Esophagus squamous epithelium (tissue), 5 donors: ENCODE measurements at places on chromosomes 3 and 15.
A peak's percentile ranks its signal among the peaks of the same experiment; 100 is the strongest.

DNA sequence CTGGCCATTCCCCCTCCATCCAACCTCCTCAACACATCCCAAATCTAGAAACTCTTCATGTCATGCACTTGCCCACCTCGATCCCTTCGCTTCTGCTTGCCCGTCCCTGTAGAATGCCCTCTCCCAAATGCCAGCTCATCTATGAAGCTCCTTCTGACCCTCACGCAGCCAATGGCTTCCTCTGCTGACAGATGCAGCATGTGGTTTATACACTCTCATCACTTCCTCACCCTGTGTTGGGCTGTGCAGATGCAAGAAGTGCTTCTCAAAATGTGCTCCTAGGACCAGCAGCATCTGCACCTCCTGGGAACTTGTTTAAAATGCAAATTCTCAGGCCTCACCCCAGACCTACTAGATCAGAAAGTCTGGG lies 51.7 kb downstream of the SEMA5B start:
- no peak overlapping the region for H3K4me3 ChIP-seq
- no peak overlapping the region for H3K27ac ChIP-seq
- no peaks in the 10 kb centered on the region for H3K27me3 ChIP-seq

DNA sequence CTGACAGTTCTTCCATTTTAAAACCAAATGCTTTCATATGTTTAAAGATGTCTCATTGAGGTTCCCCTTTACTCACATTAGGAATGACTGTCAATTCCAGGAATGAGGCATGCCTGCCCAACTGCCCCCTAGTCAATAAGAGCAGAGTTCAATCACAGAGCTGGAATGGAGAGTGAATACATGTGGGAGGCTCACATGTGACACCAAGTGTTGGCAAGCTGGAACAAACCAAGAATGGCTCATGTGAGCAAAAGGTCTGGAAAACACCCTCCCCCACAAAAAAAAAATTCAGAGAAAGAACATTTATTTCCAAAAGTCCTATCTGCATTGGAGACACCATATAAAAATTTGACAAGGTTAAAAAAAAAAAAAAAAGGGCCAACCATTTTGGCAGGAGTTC lies 3.7 kb downstream of the PBRM1 start:
- H3K36me3 ChIP-seq, result peaks cover 18% of the 10 kb centered on the region
- no peak for DNase-seq
- H3K4me1 ChIP-seq, result peaks cover 52% of the 10 kb centered on the region
- no peak overlapping the region for H3K4me3 ChIP-seq

- no peak overlapping the region for H3K4me3 ChIP-seq
- no peaks in the 10 kb centered on the region for H3K27me3 ChIP-seq
- DNase-seq, result no peak
- peaks cover 4% of the 10 kb centered on the region for H3K4me1 ChIP-seq
Observed at GRCh38 chr3:194767446-194768207, 81.9 kb downstream of the FAM43A start.

DNA sequence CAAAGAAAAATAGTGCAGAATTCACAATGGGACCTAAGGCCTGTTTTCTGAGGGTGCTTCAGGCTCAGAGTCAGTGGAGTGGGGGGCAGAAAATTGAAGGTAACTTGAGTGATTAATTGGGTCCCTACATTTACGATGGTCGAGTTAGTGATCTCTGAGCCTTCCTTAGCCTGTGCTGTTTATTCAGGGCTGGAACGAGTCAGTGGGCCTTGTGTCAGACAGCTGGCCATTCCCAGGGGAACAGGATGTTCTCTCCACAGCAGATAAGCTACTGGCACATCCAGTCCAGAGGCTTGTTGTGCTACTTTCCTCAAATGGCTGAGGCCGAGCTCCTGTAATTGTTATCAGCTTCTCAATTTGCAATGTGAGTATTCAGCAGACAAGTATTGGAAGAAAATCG lies 29.2 kb upstream of the CNTN3 start:
- no peaks in the 10 kb centered on the region for H3K36me3 ChIP-seq
- DNase-seq, result no peak
- H3K4me3 ChIP-seq, result no peak overlapping the region
- H3K4me1 ChIP-seq, result no peaks in the 10 kb centered on the region
- H3K27ac ChIP-seq, result peak overlapping the region; percentile 48

DNA sequence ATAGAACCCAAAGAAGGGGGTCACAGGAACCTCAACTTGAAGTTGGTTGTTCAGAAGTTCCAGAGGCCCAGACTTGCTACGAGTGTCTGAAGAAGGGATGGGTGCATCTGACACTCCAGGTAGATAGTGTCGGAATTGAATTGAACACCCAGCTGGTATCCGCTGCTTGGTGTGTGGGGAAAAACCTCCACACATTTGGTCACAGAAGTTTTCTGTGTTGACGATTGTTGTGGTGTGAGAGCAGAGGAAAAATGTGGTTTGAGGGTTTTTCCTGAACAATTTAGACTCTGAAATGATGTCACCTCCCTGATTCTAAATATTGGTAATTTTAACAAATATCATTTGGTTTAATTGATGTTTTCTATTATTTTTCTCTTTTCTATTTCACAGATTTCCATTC lies 218.8 kb upstream of the CTNNB1 start:
- DNase-seq, result no peak
- H3K4me1 ChIP-seq, result peaks cover 10% of the 10 kb centered on the region
- no peak overlapping the region for H3K27ac ChIP-seq
- no peak overlapping the region for H3K4me3 ChIP-seq
- H3K36me3 ChIP-seq, result no peaks in the 10 kb centered on the region

- DNase-seq, result no peak
- H3K4me1 ChIP-seq, result peaks cover 34% of the 10 kb centered on the region
- no peaks in the 10 kb centered on the region for H3K36me3 ChIP-seq
Observed at GRCh38 chr3:50278123-50278879, 586 bp upstream of the LSMEM2 start.

DNA sequence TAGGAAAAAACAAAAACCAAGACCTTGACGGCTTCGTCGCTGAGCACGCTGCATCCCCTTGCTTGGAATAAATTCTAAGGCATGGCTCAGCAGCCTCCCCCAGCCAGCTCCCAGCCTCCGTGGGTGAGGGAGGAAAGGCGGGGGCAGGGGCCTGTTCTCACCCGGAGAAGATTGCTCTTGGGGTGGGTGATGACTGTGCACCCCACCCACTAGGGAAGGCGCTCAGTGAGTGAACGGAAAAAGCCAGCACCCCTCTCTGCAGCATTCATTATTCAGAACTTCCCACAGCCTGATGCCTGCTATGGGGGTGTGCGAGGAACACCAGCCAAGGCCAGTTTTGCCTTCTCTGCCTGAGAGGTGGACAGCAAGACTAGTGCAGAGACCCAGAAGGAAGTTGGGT lies 19.3 kb upstream of the NTRK3 start:
- H3K27me3 ChIP-seq, result peaks cover 52% of the 10 kb centered on the region
- DNase-seq, result no peak
- no peaks in the 10 kb centered on the region for H3K4me1 ChIP-seq
- H3K4me3 ChIP-seq, result no peak overlapping the region

GRCh38 chr15:58748852-58749531 lies 515 bp downstream of the ADAM10 start:
- peak overlapping the region; percentile 98 for H3K27ac ChIP-seq
- H3K27me3 ChIP-seq, result no peaks in the 10 kb centered on the region
- no peak for DNase-seq
- H3K4me1 ChIP-seq, result no peaks in the 10 kb centered on the region

DNA sequence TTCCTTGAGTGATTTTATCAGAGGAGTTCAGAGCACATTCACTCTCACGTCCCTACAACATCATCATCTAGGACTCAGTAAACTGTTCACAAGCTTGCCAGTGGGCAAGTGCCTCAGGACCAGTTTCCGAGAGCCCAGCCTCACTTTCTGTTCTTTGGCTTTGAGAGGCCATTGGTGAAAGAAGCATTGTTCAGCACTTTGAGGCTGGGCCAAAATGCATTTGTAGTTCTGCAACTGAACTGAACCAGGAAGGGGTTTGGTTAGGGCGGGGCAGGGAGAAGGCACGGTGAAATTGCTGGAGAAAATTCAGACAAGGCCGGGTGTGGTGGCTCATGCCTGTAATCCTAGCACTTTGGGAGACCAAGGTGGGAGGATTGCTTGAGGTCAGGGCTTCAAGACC lies 222.1 kb upstream of the CHRM5 start:
- no peak overlapping the region for H3K27ac ChIP-seq
- peaks cover 11% of the 10 kb centered on the region for H3K4me1 ChIP-seq
- no peaks in the 10 kb centered on the region for H3K36me3 ChIP-seq
- H3K4me3 ChIP-seq, result no peak overlapping the region

GRCh38 chr3:153484842-153485241 lies 322.8 kb downstream of the RAP2B start:
- H3K4me1 ChIP-seq, result no peaks in the 10 kb centered on the region
- H3K27ac ChIP-seq, result no peak overlapping the region
- no peak overlapping the region for H3K4me3 ChIP-seq
- H3K36me3 ChIP-seq, result no peaks in the 10 kb centered on the region
- H3K27me3 ChIP-seq, result no peaks in the 10 kb centered on the region

GRCh38 chr15:52350423-52350822 lies 54.8 kb upstream of the MYO5C start:
- no peak overlapping the region for H3K27ac ChIP-seq
- H3K36me3 ChIP-seq, result no peaks in the 10 kb centered on the region
- DNase-seq, result no peak

- no peaks in the 10 kb centered on the region for H3K27me3 ChIP-seq
- peaks cover 59% of the 10 kb centered on the region for H3K4me1 ChIP-seq
- peak overlapping the region; percentile 95 for H3K4me3 ChIP-seq
Observed at GRCh38 chr3:156675830-156676767, 1.7 kb downstream of the TIPARP start.

DNA sequence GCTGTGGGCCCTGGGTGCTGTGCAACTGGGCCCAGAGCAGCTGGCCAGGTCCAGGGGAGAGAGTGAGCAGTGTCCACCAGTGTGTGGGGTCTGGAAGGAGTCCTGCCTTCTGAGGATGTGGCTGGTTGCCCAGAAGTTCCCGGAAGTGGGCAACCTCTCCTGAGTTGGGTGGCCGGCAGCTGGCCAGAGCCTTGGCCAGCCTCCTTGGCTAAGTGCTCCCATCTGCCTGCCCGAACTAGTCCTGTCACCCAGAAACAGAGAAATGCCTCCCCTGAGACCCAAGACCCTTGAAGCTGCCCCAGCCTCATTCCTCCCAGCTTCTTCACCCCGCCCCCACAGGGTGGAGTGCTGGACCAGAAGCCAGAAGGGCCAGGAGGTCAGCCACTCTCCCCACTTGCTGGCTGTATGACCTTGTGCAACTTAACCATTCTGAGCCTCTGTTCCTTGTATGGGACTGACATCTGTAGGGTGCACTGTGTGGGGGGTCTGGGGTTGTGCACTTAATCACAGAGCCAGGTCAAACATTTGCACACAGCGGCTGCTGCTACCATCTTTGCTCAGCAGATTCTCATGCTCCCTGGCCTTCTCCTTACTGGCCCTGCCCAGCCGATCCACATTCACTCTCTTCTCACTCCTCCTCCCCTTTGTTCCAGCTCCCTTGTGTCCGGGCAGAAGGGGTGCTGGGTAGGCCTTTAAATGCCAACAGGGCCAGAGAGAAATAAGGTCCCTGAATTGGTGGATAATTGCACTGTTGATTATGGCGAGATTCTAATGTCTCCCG lies 7.5 kb upstream of the ALAS1 start:
- H3K27me3 ChIP-seq, result no peaks in the 10 kb centered on the region
- no peak for DNase-seq
- H3K27ac ChIP-seq, result peak overlapping the region; percentile 74
- no peaks in the 10 kb centered on the region for H3K36me3 ChIP-seq
- H3K4me3 ChIP-seq, result no peak overlapping the region

GRCh38 chr15:70955151-70955550 lies 62.5 kb downstream of the LRRC49 start:
- H3K36me3 ChIP-seq, result no peaks in the 10 kb centered on the region
- no peak overlapping the region for H3K4me3 ChIP-seq
- DNase-seq, result no peak
- no peak overlapping the region for H3K27ac ChIP-seq
